ENCODE measurements at places on chromosomes 12 and 14. TPM values are rescaled to one million over a fixed set of nuclear protein-coding genes. Genes with fewer than 3 reads are reported as not detected.
A peak's percentile ranks its signal among the peaks of the same experiment; 100 is the strongest.

Gene DAZAP2
- 325 TPM for polyA plus RNA-seq

DNA sequence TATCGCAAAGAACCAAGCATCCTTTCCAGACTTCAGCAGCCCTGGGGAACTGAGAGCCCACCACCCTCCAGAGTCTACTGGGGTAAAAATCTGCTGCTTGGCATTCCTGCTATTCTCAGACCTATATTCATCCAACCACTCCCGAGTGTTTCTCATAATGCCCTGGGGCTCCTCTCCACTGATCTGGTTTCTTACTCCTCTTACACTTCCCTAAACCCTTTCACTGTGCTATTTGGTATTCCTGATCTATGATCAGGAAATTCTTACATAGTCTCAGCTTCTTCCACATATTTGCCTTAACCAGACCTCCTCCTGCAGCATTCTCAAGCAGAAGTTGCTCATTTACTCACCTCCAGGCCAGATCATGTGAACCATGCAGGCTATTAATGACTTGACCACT lies 82.4 kb downstream of the SYT10 start:
- DNase-seq: no peak

Gene FAM186B
- 0.67 TPM for polyA plus RNA-seq

GRCh38 chr12:93448796-93449195 lies 7.0 kb upstream of the UBE2N start:
- DNase-seq: no peak

Gene COPZ1
- polyA plus RNA-seq: 242 TPM

- DNase-seq: no peak
Measured at GRCh38 chr14:63228217-63228616, 24.0 kb downstream of the RHOJ start.

- DNase-seq: no peak
Measured at GRCh38 chr12:81992461-81992860, 233.3 kb upstream of the PPFIA2 start.

Gene PLEKHG3
- 90.3 TPM for polyA plus RNA-seq

DNA sequence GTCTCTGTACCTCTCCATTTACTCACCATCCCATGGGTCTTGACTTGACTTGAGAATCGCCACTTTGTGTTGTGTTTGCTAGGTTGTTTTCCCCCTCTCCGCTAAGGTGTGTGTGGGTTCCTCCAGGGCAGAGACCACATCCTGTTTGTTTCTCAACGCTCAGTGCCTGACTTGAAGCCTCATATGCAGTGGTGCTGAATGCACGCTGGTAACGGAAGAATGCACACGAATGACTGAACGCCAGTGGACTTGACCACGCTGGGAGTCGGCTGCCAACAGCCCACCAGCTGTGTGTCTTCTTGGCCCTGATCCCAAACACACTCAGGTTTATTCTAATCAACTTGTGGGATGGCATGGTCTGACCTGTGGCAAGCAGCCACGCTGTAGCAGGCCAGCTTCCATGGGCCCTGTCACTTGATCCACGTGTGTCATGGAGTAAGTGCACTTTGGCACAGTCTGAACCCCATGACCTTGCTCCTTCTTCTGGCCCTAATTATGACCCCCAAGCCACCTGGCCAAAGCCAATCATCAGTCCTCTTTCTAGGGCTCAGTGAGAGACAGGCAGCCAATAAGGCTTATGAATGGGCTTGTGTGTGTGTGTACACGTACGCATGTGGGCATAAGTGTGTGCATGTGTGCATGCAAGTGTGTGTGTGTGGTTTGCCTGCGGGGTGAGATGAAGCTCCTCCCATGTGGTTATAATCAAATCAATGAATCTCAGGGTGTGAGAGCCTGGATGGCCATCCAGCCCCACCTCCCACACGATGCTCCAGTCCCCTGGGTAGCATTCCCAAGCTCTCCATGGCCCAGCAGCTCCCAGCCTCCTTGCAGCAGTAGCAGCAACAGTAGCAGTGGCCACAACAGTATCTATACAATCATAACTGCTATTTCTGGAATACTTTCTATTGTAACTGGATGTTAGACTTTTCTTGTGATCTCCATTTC lies 6.4 kb upstream of the TC2N start:
- no peak for DNase-seq

Gene PLEK2
- 2.0 TPM for polyA plus RNA-seq

GRCh38 chr14:95497561-95498011 lies 18.9 kb downstream of the SYNE3 start:
- DNase-seq: no peak

Gene CTDSP2
- 262 TPM for polyA plus RNA-seq

Gene MYF6
- 0.18 TPM for polyA plus RNA-seq

Gene TRMT61A
- 6.8 TPM for polyA plus RNA-seq

Gene LTBR
- 59.7 TPM for polyA plus RNA-seq

DNA sequence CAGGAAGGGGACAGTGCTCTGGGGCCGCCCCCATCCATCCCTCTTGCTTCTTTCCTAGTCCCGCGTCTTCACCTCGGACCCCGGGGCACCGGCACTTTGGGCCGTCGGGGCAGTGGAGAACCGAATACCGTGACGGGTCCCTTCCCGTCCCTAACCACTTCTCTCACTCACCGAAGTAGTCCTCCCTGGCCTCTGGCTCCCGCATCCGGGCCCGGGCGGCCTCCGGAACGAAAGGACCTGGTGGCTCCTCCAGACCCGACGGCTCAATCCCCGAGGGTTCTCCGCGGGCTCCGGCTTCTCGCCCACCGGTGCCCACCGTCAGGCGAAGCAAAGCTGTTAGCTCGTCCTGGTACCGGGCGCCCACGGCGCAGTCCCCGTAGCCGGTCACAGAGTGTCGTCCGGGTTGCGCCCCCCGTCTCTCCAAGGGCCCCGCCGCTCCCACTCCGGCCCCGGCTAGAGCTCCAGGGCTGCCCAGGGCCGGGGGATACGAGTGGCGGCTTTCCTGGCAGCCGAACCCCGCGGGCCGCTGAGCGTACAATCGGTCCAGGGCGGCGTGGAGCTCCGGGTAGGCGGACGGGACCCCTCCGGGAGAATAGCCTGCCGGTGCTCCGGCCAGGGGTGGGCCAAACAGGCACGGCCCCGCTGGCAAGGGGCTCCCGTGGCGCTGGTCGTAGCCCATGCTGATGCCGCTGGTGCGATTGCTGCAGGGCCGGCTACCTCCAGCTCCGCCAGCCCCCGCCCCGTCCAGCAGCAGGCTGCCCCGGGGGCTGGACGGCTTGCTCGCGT lies 1.1 kb downstream of the AJUBA start:
- no peak for DNase-seq

- DNase-seq: no peak
Measured at GRCh38 chr14:92277031-92277430, 45.9 kb upstream of the SLC24A4 start.

GRCh38 chr14:32319368-32320049 lies 9.6 kb upstream of the AKAP6 start:
- no peak for DNase-seq

GRCh38 chr12:66500841-66501240 lies 178.0 kb downstream of the GRIP1 start:
- no peak for DNase-seq

DNA sequence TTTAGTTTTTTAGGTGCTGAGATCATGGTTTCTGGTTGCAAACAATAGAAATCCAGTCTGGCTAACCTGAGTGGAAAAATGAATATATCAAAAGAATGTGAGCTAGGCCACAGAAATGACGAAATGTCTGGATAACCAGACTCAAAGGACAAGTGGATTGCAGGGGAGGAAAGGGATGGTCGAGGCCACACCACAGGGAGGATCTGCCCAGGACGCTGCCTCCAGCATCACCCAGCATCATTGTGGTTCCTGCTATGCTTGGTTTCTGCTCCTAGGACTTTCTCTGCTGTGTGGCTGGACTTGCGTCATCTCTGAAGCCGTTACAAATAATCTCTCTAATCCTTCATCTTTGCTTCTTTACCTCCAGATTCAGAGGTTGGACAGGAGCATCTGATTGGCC lies 80.4 kb downstream of the TTC8 start:
- DNase-seq: no peak

DNA sequence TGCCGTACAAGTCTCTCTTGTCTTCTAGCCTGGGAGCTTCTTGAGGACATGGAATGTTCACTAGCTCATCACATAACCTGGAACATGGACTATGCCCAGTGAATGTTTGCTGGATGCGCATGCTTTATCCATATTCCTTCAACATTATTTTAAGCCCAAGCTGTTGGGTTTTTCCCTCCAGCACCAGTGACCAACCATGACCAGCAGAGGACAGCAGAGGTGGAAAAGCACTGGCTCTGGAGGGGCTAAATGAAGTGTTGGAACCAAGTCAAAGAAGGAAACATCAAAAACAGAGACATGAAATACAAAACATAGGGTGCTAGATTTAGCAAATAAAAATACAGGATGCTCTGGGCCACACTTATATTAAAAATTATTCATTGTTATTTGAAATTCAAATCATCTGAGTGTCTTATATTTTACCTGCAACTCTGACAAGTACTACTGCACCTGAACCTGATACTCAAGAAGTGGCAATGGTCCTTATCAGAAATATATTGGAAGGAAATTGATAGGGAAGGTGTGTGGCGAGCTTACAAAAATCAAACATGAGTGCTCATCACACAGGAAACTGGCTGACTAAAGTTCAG lies 23.1 kb upstream of the HELB start:
- no peak for DNase-seq

Gene GLI1
- 16.5 TPM for polyA plus RNA-seq

GRCh38 chr12:84656705-84657104 lies 255.9 kb downstream of the SLC6A15 start:
- no peak for DNase-seq

- DNase-seq: no peak
Measured at GRCh38 chr12:3333583-3333982, 157.4 kb upstream of the PRMT8 start.

Gene NFE2
- 2.1 TPM for polyA plus RNA-seq

GRCh38 chr12:72521326-72521725 lies 249.2 kb downstream of the TRHDE start:
- no peak for DNase-seq

DNA sequence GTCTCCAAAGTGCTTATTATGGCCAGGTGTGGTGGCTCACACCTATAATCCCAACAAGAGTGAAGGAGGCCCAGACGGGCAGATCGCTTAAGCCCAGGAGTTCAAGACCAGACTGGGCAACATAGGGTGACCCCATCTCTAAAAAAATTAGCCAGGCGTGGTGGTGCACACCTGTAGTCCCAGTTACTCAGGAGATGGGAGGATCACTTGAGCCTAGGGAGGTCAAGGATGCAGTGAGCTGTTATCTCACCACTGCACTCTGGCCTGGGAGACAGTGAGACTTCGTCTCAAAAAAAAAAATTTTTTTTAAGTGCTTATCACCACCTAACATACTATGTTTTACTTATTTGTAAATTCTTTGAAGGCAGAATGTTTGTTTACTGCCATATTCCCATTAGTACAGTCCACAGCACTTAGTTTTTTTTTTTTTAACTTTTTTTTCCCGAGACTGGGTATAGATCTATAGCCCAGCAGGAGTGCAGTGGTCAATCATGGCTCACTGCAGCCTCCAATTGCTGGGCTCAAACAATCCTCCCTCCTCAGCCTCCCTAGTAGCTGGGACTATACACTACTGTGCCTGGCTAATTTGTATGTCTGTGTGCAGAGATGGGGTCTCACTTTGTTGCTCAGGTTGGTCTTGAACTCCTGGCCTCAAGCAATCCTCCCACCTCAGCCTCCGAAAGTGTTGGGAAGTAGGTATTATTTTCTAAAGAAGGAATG lies 4.7 kb upstream of the KANSL2 start:
- DNase-seq: no peak

Gene ADCY4
- polyA plus RNA-seq: 23.7 TPM

DNA sequence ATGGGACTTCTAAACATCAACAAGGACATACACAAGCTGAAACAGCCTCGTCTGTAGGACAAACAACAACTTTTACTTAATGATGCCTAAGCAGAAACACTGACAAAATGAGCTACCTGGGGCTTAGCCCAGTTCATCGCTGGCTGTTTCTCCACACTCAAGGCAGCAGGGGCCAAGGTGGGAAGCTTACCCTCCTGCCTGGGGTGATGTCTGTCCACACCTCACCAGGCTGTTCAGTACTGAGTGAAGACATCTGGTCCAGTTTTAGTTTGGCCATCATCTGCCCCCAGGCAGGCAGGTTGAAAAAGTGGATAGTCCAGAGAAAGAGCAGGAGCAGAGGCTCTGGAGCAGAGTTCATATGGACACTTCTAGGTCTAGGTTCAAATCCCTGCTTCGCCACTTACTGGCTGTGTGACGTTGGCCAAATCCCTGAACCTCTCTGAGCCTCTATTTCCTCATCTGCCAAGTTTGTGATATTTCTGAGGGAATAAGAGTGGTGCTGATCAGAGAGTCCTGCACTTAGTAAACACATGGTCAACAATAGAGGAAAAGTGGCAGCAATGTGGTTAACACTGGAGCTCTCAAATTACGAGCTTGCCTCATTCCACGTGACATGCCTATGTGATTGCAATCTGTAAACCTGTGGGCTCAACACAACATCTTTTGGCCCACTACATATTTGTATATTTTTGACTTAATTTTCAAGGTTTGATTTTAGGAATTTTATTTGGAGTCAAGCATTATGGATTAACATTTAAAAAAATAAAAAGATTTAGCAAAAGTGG lies 720.1 kb upstream of the TMEM132C start:
- DNase-seq: no peak

DNA sequence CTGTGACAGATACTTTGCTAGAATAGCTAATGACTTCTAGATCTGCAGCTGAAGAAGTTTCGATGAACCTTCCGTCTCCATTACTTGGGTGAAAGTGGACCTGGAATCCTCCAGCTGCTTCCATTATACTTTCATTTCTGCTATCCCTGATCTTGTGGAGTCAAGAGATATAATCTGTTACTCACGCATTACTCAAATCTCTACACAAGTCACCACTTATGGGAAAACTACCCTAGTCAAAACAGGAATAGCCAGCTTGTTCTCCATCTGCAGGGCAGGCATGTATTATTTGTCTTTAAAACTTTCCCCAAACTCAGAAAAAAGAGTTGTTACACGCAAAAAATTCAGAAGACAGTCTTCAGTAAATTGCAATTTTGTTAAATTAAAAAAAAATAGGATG lies 2.8 kb upstream of the KTN1 start:
- DNase-seq: no peak

DNA sequence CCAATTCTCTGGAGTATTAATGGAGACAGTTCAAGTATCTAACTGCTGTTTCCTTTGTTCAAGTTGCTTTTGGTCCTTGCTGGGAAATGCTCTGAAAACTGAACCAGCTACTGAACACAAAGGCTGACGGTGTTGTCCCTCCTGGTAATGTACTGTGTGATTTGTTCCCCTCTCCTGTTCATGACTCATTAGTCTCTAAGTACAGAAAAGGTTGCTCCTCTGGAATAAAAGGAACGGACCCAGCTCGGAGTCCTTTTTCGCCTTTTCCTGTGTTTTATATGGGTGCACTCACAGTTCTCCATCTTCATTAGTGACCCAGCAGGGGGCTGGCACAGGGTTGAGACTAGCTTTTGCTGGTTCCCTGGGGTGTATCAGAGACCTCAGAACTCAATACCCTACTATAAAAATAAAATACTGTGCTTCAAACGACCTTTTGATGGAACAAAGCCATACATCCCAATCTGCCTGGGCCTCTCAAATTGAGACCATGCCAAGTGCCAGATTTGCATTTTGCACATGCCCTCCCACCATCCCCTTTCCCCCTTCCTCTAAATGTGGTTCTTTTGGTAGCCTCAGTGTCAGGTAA lies 269.7 kb downstream of the RAD51B start:
- DNase-seq: peak; percentile 51

Measured in right renal cortex interstitium (tissue), 3 donors.